Non-pigmented ciliary epithelial cell (primary cell): ENCODE measurements at places on chromosomes 1 and 21.

DNA sequence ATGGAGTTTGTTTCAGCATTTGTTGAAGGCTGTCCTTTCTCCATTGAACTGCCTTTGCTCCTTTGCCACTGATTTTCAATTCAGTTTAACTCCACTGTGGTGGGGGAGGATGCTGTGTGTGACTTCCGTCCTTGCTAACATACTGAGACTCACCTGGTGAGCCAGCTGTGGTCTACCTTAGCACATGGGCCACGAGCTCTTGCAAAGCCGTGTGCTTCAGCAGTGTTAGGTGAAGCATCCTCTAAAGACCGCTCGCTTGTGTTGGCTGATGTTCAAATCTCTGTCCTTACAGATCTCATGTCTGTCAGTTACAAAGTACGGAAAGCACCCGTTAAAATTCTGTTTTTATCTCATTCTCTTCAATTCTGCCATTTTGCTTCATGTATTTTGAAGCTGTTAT is 3.6 kb upstream of the SPATC1L start:
- DNase-seq, result no peak

- DNase-seq, result no peak
Measured at GRCh38 chr21:43930074-43930847, 65.2 kb downstream of the AGPAT3 start.

GRCh38 chr21:27291006-27291405 is 324.1 kb upstream of the ADAMTS5 start:
- DNase-seq, result no peak

- DNase-seq, result no peak
Measured at GRCh38 chr1:161226320-161226711, 456 bp downstream of the TOMM40L start.

GRCh38 chr1:110768605-110769004 is 93.9 kb upstream of the KCNA3 start:
- no peak for DNase-seq

DNA sequence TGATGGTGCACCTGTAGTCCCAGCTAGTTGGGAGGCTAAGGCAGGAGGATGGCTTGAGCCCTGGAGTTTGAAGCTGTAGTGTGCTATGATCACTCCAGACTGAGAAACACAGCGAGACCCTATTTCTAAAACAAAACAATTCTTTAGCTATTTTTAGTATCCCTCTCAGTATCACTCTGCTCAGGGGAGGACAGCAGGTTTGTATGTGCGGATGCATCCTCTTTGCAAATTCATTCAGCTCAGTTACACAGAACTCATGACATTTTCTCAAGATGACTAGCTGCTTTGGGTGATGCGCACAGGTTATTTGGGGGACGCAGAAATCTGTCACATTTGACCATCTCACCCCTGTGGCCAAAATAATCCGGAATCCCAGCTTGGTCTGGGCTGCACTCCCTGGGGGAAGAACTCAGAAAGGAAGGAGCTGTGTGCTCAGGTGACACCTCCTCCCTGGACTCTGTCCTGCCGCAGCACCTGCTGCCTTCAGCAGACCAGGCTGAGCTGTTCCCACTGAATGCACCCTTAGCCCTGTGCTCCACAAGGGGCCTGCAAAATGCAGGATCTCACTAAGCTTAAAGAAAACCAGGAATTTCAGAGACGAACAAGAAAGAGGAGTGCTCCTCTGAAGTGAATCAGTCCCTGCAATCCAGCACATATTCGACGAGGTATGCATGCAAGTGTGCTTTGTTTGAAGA is 89.5 kb upstream of the PGBD5 start:
- DNase-seq, result no peak

DNA sequence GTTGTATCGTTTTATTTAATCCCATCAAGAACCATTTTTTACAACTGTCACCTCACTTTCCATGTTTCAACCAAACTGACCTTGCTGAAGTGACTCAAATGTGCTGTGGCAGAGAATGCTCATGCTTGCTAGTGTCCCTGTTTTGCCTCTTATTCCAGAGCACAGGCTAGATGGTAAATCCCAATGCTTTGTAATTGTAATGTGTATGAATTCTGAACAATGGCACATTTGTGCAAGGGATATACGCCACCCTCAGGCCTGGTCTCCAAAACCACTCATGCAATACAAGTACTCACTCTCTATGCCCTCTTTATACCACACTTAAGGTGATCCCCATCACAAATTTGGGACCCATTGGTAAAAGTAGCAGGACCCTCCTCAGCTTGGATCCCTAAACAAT is 313.6 kb downstream of the HHIPL2 start:
- no peak for DNase-seq

- no peak for DNase-seq
Measured at GRCh38 chr1:247435030-247435758, 19.2 kb downstream of the NLRP3 start.

- no peak for DNase-seq
Measured at GRCh38 chr1:157042846-157043245, 2.7 kb downstream of the ARHGEF11 start.

GRCh38 chr1:166975361-166976129 is at the start of gene ILDR2:
Gene ILDR2, minus strand, starts transcription at chr1:166975540. Its CDS starts 272 bp downstream, at chr1:166975268.
- no peak for DNase-seq

DNA sequence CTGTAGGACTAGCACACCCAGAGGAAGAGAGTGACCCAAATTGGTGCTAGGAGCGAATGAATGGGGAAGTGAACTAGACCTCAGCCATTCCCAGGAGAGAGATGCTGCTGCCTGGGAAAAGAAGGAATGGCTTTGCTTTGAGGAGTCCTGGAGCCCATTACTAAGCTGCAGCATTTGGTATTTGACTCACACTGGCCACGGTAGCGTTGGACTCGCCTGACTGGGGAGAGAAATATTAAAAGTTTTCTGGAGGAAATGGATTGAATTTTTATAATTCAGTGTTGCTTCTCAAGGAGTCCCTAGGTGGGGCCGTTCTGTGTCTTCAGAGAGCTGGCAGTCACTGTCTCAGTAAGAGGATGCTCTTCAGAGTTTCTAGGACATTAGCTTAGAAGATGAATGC is 40.2 kb downstream of the PIK3CD start:
- DNase-seq, result no peak

GRCh38 chr1:175126347-175126746 is 58.7 kb downstream of the TNN start:
- DNase-seq, result no peak

DNA sequence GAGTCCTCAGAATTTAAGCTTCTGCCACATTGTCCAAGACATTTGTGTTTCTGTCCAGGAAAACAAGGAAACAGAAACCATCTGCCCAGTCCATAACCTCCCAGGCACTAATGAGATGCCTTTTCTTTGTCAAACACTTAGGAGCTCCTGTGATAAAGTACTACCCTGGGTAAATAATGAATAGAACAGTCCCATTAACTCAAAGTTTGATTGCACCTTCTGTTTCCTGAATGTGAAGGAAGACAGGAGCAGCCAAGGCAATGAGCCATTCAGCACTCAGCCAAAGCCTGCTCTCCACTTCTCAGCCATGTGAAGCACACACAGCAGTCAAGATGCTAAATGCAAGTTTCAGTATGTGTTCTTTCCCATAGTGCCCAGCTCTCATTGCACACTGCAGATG is 199.8 kb downstream of the SEC16B start:
- no peak for DNase-seq

DNA sequence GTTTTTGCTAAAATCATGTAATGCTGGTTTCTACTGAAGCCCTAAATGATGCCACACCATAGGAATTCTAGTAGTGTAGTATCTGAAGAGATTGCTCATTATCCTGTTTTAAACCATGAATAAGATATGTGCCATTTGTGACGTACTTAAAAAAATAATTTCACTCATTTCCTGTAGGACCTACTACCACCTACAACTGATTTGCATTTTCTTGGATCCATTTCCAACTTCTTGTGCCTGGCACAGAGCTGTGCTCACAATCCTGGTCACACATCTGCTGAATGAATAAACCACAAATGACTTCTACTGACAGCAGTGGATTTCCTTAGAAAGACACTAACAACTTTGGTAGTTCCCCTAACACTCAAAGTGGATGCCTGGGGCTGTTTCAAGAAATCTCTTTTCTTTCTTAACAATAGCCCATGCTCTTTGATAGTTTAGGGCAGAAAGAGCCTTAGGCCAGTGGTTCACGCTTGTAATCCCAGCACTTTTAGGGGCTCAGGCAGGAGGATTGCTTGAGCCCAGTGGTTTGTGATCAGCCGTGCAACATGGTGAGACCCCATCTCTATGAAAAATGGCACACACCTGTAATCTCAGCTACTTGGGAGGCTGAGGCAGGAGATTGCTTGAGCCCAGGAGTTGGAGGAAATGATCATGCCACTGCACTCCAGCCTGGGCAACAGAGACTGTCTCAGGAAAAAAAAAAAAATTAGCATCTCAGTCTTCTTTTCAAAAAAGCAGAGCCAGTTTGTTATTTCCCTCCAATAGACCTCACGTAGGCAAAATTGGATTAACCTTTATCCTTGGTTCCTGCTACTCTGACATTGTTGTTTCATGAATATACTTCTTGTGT is 13.0 kb upstream of the BATF3 start:
- DNase-seq, result no peak

DNA sequence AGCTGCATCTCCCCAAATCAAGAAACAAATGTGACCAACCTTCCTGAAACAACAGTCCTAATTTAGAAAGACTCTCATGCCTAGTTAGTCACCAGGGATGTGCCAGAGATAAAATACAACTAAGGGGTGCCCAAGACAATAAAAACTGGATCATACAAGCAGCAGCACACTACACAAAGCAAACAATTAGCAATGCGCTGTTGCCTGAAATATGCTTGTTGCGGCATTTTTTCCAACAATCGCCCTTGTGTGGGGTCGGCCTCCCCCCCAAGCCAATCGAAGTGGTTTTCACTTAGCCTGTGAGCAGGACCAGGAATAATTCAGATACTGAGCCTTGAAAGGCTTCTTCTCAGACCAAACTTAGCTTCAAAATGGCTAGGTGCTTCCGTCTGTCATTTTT is 1.4 kb upstream of the STMN1 start:
- no peak for DNase-seq

DNA sequence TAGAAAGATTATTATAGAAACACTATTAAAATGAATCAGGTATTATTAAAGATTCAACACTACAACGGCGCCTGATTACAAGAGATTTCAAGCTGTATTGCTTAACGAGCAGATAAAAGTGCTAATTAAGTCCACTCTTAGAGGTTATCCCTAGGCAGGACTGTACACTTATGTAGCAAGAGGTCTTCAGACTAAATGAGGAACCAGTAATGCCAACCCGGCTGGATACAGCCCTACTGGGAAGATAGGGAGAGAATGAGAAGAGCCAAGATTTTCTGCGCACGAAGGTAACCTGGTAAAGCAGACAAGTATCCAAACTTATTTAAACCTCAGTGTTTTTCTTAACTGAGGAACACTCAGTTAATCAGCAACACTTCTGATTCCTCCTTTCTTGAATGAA is 115.7 kb upstream of the HIVEP3 start:
- no peak for DNase-seq

- no peak for DNase-seq
Measured at GRCh38 chr1:1407636-1408318, 684 bp upstream of the MRPL20 start.

DNA sequence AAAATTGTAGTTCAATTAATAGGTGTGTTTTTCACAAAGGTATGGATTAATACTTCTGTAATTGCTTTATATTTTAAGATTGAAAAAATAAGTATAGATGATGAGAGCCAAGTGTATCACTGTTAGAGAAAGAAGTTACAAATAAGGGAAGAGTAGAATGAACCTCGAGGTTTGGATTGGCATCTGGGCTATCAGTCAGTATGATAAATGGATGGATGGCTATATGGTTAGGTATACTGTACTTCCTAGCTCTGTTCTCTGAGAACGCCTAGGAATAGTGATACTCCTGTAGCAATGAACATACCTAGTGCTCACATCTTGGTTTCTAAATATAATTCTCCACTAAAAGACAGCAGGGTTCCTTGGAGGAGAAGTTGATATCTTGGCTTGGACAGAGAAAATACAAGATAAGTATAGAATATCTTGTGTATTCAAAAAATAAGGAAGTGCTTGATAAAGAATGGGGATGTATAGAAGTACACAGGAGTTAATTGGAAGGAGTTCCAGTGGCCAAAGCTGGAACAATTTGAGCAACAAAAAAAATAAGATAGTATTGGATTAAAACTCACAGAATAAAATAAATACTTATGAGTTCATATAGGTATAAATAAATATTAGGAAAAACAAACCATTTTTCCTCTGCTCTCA is 12.4 kb downstream of the IPO9 start:
- DNase-seq, result no peak

DNA sequence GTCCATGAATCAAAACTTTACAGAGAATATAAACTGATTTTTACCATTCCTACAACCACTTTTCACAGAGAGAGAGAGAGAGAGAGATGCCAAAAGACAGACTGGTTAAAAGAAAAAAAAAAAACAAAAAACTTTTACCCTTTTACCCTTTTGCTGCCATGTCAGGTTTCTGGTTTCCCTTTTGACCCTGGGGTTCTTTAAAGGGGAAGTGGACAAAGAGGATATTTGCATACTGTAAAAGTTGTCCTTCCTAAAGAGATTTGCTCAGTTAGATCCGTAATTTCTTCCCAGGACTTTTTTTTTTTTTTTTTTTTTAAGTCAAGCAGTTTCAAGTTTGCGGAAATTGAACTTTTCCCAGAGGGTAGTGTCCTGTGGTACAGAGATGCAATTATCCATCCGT is 287.8 kb upstream of the RGS18 start:
- no peak for DNase-seq

GRCh38 chr1:3902571-3903091 is 2.6 kb upstream of the C1orf174 start:
- DNase-seq, result no peak

DNA sequence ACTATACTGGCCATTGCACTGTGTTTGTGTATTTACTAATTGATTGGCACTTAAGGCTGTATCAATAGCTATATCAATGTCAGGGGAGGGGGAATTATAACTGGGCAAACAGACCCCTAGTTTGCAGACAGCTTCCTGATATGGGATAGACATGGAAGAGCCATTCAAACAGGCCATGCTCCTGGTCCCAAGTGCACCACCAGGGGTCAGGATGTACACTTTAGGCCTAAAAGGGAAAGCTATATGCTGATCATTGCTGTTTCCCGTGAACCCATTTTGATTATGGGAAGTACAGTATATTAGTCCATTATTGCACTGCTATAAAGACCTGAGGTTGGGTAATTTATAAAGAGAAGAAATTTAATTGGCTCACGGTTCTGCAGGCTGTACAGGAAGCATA is 124.9 kb upstream of the BACE2 start:
- DNase-seq, result no peak

- DNase-seq, result no peak
Measured at GRCh38 chr1:42163536-42164503, 725 bp downstream of the GUCA2A start.

DNA sequence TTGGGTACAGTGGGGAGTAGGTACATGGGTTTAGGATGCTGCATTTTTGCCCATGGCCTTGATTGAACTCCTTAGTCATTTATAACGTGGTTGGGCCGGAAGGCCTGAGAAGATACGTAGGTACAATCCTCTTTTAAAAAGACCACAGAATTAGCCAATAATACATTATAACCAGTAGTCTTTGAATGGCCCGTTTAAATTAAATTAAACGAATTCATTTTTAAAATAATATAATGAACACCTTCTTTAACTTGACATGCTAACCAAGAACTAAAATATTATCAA is 20.1 kb upstream of the ADAR start:
- no peak for DNase-seq

GRCh38 chr1:238649200-238649599 is 737.2 kb upstream of the CHRM3 start:
- DNase-seq, result no peak

- peak; percentile 3 for DNase-seq
Measured at GRCh38 chr1:227068883-227069282, 128.8 kb downstream of the COQ8A start.

- DNase-seq, result no peak
Measured at GRCh38 chr1:4460651-4461050, 193.8 kb upstream of the AJAP1 start.
